ENCODE measurements at places on chromosomes 5 and 9.

- no peak for DNase-seq
These were observed 235.7 kb downstream of the PLK2 start for GRCh38 chr5:58224221-58224620.

GRCh38 chr5:173742432-173742816, 126.0 kb upstream of the BOD1 start:
- DNase-seq: no peak

GRCh38 chr5:126871441-126871840, 94.5 kb downstream of the LMNB1 start:
- no peak for DNase-seq

GRCh38 chr9:33318781-33319180, 28.5 kb downstream of the NFX1 start:
- no peak for DNase-seq

- no peak for DNase-seq
These were observed 6.2 kb upstream of the SPINK4 start for GRCh38 chr9:33233626-33234342.

DNA sequence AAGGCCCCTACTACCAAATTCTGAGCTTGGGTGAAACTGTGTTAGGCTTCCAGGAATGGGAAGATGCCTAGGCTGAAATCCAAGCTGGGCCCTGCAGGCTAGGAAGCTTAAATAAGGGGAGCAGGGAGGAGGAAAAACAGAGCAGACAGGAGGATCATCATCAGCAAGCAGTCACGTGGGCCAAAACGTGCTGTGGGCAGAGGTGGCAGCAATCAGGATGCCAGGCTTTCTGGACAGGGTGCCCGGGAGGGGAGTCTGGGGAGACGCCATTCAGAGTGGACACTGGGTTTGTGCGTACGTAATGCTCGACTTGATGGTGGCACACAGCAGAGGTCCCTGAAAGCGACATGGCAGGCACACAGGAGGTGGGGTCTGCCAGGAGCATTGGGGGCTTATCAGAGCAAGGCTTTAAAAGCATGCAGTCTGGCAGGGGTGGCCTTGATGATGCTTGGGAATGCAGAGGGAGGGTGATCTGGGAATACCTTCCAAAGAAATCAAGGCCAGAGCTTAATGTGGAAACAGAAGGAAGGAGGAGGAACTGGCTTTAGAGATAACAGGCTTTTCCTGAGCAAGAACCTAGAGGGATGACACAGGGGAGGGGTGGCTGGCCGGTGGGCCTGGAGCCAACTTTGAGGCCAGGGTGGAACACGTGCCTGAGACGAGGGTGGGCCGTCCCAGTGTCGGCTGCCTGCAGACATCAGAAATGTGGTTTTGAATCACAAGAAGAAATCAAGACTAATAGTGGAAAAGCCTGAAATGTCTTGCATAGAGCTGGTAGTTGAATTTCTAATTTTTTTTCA, 212.5 kb downstream of the GADD45G start:
- DNase-seq: no peak

GRCh38 chr9:76784881-76785280, 20.6 kb downstream of the PCA3 start:
- no peak for DNase-seq

DNA sequence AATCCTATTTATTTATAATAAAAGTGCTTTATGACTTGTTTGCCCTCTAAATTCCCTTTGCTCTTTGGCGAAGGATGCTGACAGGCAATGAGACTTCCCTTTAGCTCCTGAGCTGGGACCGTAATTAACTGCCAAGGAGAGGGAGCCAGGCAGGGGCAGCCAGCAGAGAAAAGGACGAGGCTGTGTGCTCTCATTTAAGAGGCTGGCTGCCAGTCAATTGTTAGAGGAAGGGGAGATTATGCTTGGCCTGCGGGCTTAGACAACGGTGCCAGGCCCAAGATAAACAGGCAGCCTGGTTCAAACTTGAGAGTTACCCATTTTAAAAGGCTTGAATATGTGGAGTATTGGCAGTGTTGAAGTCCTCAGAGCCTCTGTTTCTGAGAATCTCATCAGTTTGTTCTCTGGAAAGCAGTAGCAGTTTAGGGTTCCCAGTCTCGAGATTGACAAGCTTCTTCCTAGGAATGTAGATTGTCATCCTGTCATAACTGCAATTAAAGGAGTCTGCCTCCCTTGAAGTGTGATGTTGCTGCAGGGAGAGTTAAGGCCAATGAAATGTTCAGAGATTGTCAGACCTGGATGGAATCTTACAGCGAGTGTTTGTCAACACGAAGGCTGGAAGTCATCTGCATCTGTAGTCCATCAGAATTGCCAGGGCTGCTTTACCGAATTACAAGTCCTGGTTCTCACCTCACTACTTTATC, 113.2 kb downstream of the JAKMIP2 start:
- DNase-seq: no peak

DNA sequence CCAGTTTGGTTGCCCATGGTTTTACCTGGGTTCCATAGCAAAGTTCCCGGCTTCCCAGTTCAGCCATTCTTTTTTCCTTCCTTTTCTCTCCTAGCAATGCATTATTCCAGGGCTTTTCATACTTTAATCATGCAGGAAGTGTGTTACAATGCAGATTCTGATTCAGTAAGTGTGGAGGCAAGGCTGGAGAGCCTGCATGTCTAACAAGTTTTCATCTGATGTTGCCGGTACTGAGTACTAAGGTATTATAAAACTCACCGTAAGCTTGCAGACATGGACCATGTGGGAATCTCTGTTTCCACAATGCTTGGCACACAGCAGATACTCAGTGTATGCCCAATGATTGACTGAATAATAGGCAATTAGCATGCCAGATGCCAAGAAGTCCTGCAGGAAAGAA, 102.9 kb upstream of the SHB start:
- no peak for DNase-seq

DNA sequence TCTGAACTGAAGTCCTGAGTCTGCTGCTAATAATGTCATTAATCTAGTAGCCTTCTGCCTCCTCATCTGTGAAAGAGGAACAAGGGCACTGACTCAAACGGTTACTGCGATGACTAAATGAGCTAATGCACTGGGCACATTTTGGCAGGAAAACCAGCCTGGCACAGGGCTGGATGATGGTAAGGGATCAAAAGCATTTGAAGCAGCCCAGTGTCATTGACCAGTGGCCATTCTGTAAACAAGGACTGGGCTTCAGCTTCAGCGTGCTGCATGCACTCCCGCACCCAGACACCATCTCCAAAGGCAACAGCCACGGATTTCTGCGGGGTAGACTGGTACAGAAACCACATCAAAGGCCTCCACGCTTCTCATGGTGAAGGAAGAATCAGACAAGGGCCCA, 8.0 kb downstream of the GCNT4 start:
- no peak for DNase-seq

DNA sequence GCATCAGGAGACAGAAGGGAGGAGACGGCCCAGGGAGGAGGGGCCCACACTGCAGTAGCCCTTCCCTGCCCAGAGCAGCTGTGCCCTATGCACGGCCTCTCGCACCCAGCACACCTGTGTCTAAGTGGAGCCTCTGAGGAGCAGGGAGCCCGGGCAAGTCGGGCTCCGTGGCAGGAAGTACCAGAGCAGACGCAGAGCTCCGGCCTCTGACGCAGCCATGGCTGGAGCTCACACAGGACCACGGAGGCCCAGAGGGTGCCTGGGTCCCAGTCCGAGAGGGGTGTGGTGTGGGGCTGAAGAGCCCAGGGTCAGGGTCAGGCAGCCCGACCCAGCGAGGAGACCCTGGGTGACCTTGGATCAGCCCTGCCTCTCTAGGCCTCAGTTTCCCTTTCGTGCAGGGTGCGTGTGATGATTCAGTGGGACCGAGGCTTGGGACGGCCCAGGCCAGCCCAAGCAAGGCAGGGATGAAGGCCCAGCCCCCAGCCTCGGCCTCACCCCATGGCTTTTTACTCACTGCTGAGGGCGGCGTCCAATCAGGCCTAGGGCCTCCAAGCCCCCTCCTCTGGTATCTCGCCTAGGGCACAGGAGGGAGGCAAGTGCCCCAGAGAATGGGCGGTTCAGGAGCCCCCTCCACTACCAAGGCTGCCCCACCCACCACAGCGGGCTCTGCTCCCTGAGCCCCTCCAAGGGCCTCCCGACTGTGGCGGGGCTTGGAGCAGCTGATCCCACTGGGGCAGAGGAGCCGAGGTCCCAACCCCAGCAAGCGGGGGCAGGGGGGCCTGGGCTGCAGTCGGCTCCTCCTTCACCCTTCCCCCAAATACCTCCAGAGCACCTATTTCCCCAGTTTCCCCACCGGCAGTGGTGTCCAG, 4.3 kb upstream of the AGPAT2 start:
- no peak for DNase-seq

DNA sequence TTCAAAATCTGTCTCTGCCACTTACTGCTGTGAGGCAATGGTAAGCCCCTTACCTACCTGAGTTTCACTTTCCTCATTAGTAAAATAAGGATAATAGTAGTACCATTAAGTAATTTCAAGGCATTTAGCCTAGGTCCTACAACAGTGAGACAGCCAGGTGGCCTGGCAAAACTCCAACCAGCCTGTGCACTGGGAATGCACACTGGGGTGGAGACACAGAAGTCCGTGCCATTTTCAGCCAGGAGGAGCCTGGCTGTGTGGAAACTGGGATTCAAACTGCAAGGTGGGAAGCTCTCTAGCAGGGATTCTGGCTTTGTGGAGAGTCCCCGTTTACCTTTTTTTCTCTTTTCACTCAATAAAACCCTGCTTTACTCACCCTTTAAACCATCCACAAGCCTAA, 630.4 kb downstream of the PRELID2 start:
- no peak for DNase-seq

GRCh38 chr5:149018909-149019443, 43.9 kb downstream of the SH3TC2 start:
- DNase-seq: no peak

- DNase-seq: no peak
These were observed 1.4 kb downstream of the LIX1 start for GRCh38 chr5:97141031-97141430.

DNA sequence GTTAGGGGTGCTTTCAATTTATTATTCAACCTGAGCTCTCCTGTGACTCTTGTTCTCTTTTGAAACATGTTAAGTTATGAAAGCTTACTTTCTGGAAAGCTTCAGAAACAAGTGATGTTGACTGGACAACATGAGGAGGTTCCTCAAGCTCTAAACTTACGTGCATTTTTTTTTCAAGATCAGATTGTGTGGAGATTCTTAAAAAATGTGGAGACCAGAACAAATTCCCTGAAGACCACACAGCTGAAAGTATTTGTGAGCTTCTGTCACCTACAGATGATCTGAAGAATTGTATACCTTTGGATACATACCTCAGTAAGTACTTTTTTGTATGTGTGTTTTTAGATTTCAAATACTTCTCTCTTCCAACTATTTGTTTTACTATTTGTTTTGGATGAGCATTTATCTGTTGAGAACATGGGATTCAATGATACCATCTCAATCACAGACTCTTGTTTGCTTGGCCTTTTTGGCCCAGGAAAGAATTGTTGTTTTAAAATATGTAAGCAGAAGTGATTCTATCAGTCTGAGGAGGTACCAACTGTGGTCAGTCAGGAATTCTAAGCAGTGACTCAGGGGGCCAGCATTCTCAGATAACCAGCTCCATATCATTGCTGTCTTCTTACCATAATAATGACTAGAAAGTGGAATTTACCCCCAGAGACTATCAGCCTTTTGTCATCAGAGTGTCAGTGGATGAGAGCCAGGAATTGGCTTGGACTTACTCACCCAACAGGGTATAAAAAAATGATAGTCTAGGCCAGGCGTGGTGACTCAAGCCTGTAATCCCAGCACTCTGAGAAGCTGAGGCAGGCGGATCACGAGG, 34.4 kb upstream of the GLIPR2 start:
- no peak for DNase-seq

DNA sequence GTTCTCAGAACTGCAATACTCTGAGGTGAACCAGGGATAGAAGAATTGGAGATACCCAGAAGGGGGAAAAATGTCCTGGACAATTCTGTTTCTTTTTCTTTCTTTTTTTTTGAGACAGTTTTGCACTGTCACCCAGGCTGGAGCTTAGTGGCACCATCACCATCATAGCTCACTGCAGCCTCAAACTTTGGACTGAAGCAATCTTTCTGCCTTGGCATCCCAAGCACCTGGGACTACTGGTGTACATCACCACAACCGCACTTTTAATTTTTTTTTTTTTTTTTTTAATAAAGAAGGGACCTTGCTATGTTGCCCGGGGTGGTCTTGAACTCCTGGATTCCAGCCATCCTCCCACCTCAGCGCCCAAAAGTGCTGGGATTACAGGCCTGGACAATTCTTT, 1.9 kb downstream of the EMB start:
- DNase-seq: no peak

DNA sequence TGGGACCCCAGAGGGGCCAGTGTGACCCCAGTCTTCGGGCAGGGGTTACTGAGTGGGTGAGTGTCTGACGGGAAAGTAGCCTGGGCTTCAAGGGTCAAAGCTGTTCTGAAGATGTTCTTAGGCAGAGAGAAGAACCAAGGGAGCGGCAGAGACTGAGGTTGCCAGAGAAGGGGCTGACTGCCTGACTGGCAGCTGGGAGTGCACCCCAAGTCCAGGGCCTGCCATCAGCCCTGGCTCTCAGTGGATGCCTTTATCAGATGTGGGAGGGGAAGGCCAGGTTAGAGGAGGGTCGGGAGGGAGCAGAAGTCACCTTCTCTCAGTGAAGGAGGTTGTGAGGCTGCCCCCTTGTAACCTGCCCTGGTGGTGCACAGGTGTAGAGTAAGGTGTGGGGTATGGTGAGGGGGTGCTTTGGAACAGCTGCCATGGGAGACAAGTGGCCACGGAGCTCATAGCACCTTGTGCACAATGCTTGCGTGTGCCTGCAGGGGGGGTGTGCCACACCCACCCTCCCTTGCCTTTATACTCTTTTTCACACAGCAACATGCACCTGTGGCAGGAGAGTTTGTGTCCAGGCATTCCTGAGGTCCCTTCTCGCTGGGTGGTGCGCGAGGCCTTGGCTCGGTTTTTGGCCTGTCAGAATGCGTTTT, 18.9 kb downstream of the RALGPS1 start:
- no peak for DNase-seq

DNA sequence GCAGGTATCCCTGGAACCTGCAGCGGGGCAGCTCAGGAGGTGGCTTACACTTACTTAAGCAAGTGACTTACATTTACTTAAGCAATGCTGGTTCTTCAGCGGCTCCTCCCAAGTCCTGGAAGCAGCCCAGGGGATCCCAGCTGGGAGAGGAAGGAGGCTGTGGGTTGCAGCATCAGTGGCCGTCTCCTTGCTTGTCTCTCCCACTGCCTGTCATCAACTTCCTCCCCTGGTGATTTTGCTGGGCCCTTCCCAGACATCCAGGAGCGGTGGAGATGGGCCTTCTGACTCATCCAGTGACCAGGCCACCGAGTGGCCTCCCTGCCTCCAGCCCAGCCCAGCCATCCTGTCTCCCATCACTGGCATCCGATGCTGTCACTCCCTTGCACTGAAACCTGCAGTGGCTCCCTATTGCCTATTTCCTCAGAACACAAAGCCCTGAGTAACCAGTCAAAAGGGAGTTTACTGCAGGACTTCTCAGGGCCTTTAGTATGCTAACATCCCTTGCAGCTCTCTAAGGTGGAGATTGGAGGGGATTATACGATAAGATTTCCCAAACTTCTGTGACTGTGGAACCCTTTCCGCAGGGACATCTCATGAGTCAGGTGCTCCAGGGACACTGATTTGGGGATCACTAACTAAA, 155.9 kb upstream of the PHYKPL start:
- no peak for DNase-seq

- DNase-seq: no peak
These were observed 11.7 kb downstream of the TIMD4 start for GRCh38 chr5:156951359-156951758.

All from activated naive CD4-positive, alpha-beta T cell (primary cell).